ENCODE measurements at places on chromosomes 2 and 18.

GRCh38 chr2:85257359-85257969, 70.3 kb downstream of the TGOLN2 start:
- no peak for DNase-seq

- DNase-seq, result no peak
These were observed 176.6 kb upstream of the CREB1 start for GRCh38 chr2:207352978-207353671.

GRCh38 chr2:68806511-68807109, 64.6 kb downstream of the BMP10 start:
- no peak for DNase-seq

DNA sequence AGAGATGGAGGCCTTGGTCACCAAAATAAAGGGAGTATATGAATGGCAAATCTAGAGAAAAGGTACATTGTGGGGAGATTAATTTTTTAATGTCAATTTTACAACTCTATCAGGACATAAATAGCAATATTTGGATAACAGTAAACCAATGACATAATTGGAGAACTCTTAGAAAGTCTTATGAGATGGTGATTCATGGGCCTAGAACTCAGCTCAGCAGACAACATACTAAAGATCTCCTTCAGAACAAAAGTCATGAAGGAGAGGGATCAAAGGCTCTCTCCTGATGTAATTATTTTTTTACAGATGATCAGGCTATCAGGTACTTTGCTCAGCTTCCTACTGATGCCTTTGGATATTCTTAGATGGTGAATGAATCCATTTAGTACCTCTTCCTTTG, 90.0 kb downstream of the CRACDL start:
- DNase-seq, result no peak

- DNase-seq, result no peak
These were observed 59.0 kb upstream of the LDLRAD4 start for GRCh38 chr18:13159579-13159978.

DNA sequence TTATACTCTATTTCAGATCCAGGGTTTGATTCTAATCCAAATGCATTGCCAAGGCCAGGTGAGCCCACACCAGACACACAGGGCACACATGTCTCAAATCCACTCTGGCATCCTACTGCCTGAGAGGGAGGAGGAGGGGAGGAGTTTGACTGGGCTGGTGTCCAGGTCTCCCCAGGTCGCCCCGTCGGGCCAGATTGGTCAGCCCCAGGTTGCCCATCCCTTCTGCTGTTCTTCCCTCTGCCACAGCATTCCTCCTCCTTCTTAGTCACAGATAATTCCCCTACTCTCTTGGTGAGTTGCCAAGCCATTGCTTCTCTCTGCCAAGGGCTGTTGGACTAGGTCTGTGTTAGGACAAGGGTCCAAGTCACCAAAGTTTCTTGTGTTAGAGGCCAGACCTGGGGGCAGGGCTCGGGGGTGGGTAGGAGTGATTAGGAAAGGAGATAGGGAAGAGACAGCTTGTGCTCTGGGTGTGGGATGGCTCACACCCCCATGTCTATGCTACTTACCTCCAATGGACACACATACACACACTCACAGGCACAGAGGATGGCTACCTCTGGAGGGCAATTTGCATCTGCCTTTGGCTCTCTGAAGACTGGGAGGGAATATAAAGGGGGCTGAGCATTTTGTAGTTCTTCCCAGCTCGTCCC, 2.5 kb upstream of the EGR4 start:
- DNase-seq, result no peak

DNA sequence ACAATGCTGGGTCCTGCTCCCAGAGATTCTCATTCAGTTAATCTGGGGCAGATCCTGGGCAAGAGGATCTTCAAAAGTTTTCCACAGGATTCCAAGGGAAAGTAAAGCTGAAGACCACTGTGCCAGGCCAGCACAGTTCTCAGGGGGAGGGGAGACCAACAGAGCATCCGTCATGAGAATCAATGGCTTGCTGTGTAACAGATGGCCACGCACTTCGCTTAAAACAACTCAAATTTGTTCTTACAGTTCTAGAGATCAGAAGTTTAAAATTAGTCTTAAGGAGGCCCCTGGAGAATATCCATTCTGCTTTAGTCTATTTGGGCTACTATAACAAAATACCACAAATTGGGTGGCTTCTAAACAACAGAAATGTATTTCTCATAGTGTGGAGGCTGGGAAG, 17.4 kb upstream of the SEH1L start:
- DNase-seq, result no peak

DNA sequence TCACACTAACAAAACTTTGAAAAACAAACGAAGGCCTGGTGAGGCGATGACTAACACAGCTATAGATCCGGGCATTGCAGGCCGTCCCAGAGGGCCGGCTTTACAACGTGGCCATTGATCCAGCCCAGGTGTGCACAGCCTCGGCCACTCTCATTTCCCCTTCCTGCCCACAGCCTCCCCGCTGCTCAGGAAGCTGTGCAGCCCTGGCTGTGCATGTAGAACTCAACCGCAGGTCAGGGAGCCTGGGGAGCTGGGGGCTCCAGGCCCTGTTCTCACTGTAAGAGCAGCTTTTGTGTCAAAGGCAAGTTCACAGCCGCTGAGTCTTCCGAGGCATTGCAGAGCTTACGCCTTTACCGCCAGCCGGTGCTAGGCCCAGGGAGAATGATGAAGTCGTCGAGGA, 87.2 kb downstream of the LONRF2 start:
- no peak for DNase-seq

GRCh38 chr2:104385743-104386142, 468.2 kb upstream of the POU3F3 start:
- DNase-seq, result no peak

GRCh38 chr2:205593891-205594290, 88.4 kb upstream of the NRP2 start:
- no peak for DNase-seq

DNA sequence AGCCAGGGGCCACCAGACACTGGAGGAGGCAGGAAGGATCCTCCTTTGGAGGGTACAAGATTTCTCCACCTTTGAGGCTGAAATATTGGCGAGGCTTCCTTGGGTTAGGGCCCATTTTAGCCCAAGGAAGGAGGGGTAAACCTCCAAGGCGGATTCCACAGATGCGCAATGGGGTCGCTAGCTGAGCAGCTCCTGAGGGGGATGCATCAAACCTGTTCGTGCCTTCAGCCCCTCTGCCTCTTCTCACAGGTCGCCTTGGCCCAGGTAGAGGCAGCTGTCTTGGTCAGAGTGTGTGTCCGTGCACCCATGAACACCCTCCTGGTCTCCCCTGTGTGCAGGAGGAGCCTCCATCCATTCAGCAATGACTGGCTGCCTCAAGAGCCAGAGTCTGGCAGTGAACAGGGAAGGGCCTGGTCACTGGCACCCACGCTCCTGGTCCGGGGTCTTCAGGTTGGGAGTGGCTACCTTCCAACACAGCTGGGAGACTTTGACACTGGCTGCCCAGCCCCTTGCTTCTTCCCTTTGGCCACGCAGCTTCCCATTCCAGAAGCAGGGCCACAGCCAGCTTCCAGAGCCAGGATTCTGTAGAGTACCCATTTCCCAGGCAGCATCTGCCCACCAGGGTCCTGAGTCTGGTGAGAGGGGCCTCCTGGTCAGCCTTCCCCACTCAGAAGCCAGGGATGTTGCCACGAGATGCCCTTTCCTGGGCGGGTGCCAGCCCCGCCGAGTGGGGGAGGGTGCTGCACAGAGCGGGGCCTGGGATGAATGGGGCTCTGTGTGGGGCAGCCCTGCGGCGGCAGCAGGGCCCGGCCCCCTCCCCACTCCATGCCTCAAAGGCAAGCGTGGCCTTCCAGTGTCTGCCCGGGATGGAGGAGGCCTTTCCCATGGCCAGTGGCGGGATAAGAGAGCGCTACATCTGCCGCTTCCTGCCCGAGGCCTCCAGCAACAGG, 95.8 kb upstream of the GPC1 start:
- no peak for DNase-seq

GRCh38 chr18:34637094-34637801, 72.8 kb upstream of the DTNA start:
- DNase-seq, result no peak

DNA sequence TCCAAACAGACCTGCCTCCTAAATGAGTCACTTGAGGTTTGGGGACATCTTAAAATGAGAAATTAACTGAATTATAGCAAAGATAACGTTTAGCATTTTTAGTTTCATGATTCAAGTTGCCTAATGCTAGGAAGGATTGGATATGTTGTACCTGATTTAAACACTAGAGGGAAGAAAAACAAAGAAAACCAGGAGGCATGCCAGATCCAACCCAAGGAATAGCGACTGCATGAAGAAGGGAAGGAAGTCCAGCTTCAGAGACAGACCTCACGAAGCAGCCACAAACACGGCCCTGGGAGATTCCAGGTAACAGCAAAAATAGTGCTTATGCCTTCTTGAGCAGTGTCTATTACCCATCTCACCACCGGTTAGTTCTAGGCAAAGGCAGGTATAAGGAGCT, 499.9 kb upstream of the SPHKAP start:
- DNase-seq, result no peak

- no peak for DNase-seq
These were observed 85.1 kb upstream of the HAAO start for GRCh38 chr2:42877511-42877910.

GRCh38 chr2:235729557-235729947, 235.7 kb downstream of the AGAP1 start:
- DNase-seq, result no peak

DNA sequence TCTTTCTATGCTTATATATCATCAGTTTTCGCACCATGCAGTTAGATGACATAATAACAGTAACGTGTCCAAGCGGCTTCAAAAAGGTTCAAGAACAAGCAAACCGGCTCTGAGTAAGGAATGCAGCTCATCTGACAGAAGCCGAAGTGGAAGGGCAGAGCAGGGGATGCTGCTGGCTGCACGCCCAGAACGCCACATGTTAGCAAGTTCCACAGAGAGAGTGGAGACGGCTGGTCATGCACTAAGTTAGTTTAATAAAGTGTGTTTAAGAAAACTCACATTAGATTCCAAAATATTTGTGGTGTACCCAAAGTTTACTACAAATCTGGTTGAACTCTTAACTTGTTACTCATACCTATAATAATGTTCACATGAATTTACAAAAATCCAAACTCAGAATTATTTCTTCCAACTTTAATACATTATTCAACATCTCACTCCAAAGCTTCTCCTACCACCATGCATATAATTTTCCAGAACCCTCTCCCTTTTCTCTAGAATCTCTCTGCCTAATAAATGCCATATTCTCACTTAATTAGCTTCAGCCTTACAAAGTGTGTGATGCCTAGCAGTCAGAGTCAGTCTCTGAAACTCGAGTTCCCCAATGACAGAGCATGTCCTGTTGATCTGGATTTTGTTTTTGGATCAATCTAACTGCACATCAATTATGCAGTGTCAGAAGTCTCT, 170.0 kb downstream of the DNAH7 start:
- no peak for DNase-seq

DNA sequence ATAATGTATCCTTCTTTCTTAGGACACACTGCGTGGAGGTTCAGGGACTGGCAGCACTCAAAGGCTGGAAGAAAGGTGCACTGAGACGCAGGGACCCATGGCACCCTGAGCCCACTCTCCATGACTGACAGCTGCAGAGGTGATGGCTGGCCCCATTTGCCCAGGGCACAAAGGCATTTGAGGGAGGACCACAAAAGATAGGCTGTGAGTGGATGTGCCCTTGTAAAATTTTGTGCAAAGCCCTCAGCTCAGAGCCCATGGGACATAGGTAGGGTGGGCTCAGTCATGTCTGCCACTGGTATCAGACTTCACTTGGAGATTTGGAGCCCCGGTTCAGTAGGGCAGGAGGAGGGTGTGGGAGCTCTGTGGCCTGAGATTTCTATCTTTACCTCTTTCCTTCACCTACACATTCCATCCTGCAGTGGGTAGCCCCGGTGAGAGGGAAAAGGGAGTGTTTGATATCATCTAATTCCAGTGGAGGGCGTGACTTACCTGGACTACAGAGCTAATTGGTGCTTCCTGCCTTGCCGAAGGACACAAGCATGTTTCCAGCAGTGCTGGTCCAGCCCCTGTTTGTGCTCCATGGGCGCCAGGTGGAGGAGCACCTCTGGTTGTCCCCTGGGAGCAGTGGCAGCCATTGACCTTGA, 312.2 kb downstream of the EN1 start:
- DNase-seq, result no peak

DNA sequence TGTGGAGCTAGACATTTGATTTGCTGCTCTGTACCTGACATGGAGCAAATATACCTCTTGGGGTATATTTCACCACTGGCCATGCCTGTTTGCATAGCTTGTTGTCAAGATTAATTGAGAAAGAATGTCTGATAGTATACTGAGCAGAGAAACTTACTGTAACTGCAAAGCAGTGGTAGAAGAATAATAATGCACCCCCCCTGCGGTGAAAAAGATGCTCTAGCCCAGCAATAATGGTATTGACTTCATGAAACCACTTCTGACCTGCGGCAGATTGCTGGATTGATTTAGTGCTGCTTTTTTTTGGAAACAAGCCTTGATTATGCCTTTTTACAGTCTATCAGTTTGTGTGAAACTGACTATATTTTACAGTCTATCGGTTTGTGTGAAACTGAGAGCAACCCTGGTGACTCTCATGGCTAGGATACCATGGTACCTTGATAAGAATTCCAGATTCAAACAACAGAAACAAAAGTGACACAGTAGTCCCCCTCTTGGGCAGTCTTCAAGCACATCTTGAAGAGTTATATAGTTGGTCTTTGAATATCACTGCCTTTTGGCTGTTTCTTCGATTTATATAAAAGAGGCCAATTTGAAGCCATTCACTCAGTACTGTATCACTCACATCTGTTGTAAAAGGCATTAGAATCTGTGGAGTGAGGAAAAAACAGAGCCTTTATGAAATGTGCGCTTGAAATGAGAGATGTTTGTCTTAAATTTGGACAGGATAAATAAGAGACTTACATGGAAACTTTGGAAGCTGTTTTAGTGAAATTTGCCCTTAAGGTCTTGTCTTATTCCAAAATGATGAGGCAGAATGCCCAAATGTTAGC, 102.5 kb downstream of the FMNL2 start:
- no peak for DNase-seq

GRCh38 chr2:101361522-101361921, 25.8 kb downstream of the CREG2 start:
- no peak for DNase-seq

DNA sequence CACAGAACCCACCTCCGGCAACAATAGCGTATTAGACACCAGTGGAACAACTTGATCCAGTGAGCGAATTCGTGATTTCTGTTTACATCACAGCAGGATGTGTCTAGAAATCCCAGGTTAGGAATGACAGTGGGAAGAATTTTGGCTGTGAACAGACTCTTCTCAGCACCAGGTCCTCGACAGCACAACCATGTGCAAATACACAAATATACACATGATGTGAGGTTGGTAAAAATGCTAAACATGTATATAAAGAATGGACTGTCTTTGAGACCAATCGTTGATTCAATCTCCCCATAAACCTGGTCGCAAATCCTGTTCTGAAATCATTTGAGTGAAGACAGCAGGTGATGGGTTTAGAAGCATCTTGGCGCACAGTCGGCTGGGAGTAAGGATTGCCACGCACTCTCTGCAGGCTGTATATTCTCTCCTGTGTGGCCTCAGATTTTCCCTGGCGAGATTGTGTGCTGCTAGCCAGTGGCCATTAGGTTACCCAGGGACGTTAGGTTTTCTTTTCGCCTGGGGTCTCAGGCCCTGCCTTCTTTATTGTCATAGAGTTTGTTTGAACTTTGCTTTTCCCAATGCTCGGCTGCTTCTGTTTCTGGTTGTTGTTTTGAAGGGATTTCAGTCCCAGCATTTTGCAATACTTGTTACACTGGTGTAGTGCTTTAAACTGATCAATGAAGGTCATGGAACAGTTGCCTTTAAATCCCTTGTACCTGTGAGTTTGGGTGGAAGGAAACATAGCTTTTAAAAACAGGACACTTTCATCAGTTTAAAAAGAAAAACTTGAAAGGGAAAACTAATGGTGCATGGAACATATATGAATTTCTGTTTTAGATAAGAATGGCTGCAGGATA, 147.3 kb downstream of the ALPK2 start:
- DNase-seq, result no peak

- DNase-seq, result no peak
These were observed 16.1 kb downstream of the ACSL3 start for GRCh38 chr2:222876947-222877346.

Data from stimulated activated CD4-positive, alpha-beta T cell treated with anti-CD3 and anti-CD28 coated beads, Interleukin-15, amount 100 ng/mL, for 48 hours (primary cell).